ENCODE measurements at places on chromosomes 16 and 17.

- DNase-seq, result no peak
These were observed 5.5 kb downstream of the USP32 start for GRCh38 chr17:60386147-60387058.

DNA sequence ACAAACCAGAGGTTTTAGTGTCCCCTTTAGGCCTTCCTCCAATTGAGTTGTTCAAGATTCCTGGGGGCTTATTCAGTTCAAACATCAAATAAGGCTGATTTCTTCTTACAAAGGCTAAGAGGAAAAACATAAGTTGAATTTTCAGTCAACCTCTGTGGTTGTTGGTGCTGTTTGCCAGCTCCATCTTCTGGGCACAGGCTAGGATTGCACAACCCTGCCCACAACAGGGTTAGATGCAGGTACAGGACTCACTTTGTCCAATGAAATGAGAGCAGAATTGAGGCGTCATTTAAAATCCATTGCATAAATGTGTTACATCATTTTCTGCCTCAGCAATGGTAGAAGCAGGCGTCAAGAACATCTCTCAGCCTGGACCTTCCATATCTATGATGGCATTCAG, 173.3 kb downstream of the PMP22 start:
- DNase-seq, result no peak

GRCh38 chr17:42285346-42286050, 2.8 kb upstream of the STAT5A start:
- no peak for DNase-seq

DNA sequence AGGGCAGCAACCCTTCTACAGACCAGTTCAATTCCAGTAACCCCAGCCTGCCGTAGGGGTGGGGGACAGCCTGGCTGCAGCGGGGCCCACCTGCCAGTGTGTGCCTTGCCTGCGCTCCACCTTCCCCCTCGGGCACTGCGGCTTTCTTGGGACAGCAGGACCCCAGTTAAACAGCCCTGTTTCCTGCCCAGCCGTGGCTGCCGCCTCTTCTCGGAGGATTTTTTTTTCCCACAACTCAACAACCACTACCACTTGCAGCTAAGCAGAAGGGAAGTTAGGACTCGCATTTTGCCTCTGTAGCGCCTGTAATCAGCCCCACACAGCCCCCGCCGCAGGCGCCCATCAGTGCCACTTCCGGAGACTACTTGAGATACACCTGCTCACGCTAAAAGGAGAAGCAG, 76.1 kb downstream of the RAI1 start:
- no peak for DNase-seq

GRCh38 chr17:48127371-48128051, 19.9 kb downstream of the SNX11 start:
- no peak for DNase-seq

- no peak for DNase-seq
These were observed 12.3 kb downstream of the GLIS2 start for GRCh38 chr16:4328046-4328781.

GRCh38 chr16:53900667-53901066, 196.7 kb downstream of the FTO start:
- DNase-seq, result no peak

DNA sequence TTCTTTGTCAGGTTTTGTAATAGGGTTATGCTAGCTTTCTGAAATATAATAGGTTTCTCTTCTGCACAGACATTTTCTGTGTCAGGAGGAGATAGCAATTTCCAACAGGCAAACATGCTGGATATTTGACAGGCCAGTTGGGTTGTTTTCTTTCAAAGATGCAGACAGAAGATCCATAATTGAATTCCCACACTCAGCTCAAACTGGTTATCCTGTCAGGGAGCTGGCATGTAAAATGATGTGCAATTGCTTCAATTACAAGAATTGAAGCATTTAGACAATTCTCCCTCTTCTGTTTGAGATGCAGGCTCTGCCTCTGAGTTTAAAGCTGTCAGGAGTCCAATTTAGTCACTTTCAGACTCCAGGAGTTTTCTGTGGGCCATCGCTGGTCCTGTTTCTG, 146.2 kb upstream of the ZKSCAN2 start:
- DNase-seq, result no peak

- peak; percentile 24 for DNase-seq
These were observed 160.6 kb upstream of the RPL38 start for GRCh38 chr17:74042744-74043486.
